ENCODE measurements at places on chromosomes 4 and X. TPM values are rescaled to one million over a fixed set of nuclear protein-coding genes. Genes with fewer than 3 reads are reported as not detected.

AREG gene
- total RNA-seq: 20.1 TPM

PPP2R3B gene
- total RNA-seq: 6.0 TPM

MAGEB2 gene
- not detected for total RNA-seq

FRMD7 gene
- total RNA-seq: 0.10 TPM

ETDA gene
- not detected for total RNA-seq

ATOH1 gene
- not detected for total RNA-seq

IL13RA2 gene
- total RNA-seq: not detected

GUCY1A1 gene
- total RNA-seq: 6.4 TPM

NEXMIF gene
- total RNA-seq: 1.6 TPM

CENPVL2 gene
- not detected for total RNA-seq

GRID2 gene
- total RNA-seq: not detected

PDHA1 gene
- 20.9 TPM for total RNA-seq

TTC29 gene
- not detected for total RNA-seq

PLK4 gene
- total RNA-seq: 4.4 TPM

RAB40AL gene
- 0.10 TPM for total RNA-seq

SHISA3 gene
- total RNA-seq: not detected

ZCCHC12 gene
- total RNA-seq: not detected

TEX13D gene
- not detected for total RNA-seq

SMR3B gene
- not detected for total RNA-seq

RTL5 gene
- total RNA-seq: 0.73 TPM

LDB2 gene
- total RNA-seq: 0.52 TPM

PAGE5 gene
- total RNA-seq: 1.5 TPM

LIMCH1 gene
- 0.10 TPM for total RNA-seq

ARL9 gene
- 0.21 TPM for total RNA-seq

NXF3 gene
- total RNA-seq: 0.73 TPM

GPRASP1 gene
- 23.3 TPM for total RNA-seq

JADE1 gene
- total RNA-seq: 38.7 TPM

RAI2 gene
- total RNA-seq: 0.31 TPM

UGT2B7 gene
- not detected for total RNA-seq

FAM200B gene
- 30.1 TPM for total RNA-seq

HSFX1 gene
- total RNA-seq: not detected

BANK1 gene
- 31.7 TPM for total RNA-seq

EDA gene
- 9.1 TPM for total RNA-seq

SPANXA2 gene
- total RNA-seq: not detected

FAM9B gene
- 0.10 TPM for total RNA-seq

UGT2B11 gene
- total RNA-seq: not detected

CXCR3 gene
- total RNA-seq: 4.1 TPM

EIF4E gene
- total RNA-seq: 128 TPM

All from mononuclear cell (primary cell).